ENCODE measurements at places on chromosomes 13 and 19.

- DNase-seq = peak; percentile 5
Measured at GRCh38 chr13:42924344-42924743, 67.7 kb downstream of the EPSTI1 start.

GRCh38 chr19:2604747-2605329 lies 97.7 kb downstream of the GNG7 start:
- DNase-seq = no peak

- DNase-seq = no peak
Measured at GRCh38 chr13:64546371-64546770, 2683.8 kb downstream of the PCDH9 start.

DNA sequence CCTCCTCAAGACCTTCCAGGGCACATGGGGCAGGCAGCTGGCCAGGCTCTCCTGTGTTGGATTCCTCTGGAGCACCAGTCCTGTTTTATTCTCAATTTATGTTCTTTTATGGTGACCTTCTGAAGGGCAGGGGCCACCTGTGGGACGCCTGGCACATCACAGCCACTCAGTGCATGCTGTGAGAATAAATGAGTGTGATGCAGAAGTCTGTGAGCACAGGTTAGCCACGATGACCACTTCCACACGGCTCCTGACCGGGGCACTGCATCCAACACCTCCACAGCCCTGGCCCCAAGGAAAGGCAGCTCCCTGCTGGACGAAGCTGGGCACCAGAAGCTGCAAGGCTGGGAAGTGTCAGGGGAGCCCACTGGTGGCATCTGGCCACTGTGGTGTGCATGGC lies 122.8 kb downstream of the CRYL1 start:
- no peak for DNase-seq

DNA sequence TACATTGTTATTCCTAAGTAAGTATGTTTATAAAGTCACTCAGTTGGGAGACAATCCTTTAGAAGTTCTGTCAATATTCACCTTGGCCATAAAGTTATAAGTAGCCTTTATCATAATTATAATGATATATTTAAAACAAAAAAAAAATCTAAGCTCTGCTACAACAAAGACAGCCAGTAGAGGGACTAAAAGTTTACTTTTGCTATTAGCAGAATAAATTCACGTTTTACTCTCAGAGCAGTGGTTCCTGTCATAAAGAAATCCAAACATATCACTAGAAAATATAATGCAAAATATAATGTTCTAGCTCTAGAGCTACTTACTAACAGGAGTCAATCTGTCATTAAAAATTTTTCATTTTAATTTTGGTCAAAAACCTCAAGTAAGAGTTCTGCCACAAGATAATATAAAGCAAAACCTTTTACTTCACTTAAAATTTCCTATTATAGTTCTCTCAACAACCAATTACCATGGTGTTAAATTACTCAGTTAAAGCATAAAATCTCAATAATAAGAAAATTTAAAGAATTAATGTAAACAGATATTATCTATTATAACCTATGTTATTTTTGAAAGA lies 17.7 kb downstream of the INTS6 start:
- DNase-seq = no peak

GRCh38 chr19:42090672-42091071 lies 14.7 kb downstream of the ZNF574 start:
- DNase-seq = no peak

- no peak for DNase-seq
Measured at GRCh38 chr13:111345682-111346081, 25.2 kb downstream of the TEX29 start.

GRCh38 chr19:29404951-29405727 lies 120.7 kb upstream of the VSTM2B start:
- peak; percentile 80 for DNase-seq

GRCh38 chr19:9968820-9969687 lies 32.7 kb upstream of the OLFM2 start:
- DNase-seq = no peak

GRCh38 chr19:2355168-2356035 lies 4.7 kb upstream of the TMPRSS9 start:
- no peak for DNase-seq

GRCh38 chr13:95226476-95226875 lies 74.8 kb downstream of the ABCC4 start:
- DNase-seq = no peak

DNA sequence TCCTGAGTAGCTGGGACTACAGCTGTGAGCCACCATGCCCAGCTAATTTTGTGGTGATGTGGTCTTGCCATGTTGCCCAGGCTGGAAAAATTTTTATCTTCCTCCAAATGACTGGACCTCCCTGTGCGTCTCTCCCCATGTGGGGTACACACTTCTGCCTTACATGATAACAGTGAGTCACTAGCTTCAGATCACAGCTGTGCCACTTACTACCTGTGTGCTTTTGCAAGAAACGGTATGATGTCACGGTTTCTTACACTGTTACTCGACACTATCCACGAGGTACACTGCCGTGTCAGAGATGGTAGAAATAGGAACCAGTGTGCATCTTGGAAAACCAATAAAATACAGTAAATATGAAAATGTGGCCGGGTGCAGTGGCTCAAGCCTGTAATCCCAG lies 17.5 kb upstream of the ZNF414 start:
- no peak for DNase-seq

- DNase-seq = no peak
Measured at GRCh38 chr13:54709546-54709945, 1680.9 kb downstream of the OLFM4 start.

- no peak for DNase-seq
Measured at GRCh38 chr13:58960888-58961287, 1202.8 kb downstream of the DIAPH3 start.

- DNase-seq = no peak
Measured at GRCh38 chr13:90454002-90454636, 893.4 kb upstream of the MIR17HG start.

- no peak for DNase-seq
Measured at GRCh38 chr13:30026093-30026492, 175.7 kb upstream of the UBL3 start.

DNA sequence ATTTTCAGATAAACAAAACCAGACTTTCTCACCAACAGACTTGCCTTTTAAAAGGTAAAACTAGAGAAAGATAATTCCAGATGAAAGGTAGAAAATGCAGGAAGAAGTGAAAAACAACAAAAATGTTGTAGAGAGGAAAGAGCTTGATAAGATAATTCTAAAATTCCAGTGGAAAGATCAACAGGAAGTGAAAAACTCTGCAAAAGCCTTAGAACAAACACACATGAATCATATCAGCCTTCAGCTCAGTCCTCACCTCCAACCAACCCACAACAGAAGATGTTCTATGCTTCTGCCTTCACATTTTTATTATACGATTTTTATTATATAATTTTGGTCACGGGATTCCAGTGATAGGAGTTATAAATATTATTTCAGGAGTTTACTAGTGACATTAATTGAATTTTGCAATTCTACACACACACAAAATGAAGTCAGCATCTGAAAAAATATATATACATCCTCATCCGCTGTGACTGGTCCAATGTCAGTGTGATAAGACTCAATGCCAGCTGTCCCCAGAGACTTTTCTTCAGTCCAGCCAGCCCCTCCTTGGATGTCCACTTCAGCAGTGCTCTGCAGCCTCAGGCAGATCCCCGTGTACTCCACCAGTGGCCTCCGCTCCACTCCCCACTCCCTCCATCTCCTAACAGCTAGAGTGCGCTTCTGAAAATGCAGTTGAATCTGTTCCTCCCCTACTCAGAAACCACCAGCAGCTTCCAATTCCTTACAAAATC lies 57.9 kb downstream of the GADD45B start:
- DNase-seq = no peak

GRCh38 chr19:3653865-3654513 lies 27.4 kb upstream of the CACTIN start:
- no peak for DNase-seq
